ENCODE measurements at places on chromosomes 5 and 9.

DNA sequence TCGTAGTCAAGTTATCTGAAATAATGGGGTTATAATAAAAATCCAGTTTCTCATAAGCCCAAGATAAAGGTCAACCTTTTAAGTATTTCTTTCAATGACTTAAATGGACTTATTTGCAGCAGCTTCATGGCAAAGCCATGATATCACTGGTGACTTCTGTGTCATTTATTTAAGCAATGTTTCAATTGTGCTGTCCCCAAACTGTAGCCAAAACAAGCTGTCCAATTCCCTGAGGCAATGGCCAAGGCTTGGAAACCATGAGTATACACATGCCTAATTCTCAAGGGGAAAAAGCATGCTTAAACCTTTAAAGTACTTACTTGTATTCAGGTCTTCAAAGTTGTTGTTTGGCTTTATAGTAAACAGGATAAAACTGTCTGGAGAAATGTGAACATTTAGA is 376.4 kb upstream of the TNC start:
- no peak for DNase-seq

DNA sequence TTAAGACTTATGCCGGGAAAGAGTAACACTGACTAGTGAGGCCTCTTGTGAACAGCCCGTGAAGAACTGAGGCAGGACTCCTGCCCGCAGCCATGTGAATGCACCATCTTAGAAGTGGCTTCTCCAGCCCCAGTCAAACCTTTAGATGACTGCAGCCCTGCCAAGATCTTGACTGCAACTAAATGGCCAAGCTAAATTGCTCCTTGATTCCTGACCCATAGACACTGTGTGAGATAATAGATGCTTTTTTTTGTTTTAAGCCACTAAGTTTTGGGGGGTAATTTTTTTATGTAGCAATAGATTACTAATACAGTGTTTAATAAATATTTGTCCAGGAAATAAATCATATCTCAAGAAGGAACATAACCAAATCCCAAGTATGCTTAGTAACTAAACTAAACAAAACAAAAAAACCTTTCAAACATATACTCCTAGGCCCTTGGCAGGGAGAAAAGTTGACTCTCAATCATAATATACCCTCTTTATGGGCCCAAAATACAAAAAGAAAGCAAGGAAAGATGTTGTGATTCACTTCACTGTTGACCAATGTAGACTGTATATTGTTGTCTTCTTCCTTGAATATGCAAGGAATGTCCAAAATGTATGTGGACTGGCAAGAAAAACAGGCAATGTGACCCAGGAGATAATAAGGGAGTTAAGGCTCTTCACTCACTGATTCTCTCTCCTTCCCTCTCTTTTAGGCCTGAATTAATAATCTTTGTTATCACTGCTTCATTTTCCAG is 79.7 kb upstream of the ZNF366 start:
- no peak for DNase-seq

DNA sequence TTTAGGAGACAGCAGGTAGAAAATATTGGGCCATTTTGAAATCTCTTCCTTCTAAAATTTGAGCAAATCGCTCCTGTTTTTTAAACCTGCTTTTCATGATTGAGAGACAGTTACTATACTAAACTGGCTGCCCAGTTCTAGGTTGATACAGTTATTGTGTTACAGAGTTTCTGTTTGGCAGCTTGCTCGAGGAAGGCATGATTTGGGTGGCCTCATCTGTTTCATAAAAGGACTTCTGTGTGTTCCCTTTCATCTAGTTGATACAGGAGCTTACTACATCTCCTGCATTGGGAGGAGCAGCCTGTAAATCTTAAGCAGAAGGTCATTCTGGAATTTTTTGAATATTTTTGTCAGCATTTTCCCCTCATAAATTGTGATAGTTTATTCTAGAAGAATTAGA is 14.2 kb downstream of the HSPA4 start:
- DNase-seq, result no peak

DNA sequence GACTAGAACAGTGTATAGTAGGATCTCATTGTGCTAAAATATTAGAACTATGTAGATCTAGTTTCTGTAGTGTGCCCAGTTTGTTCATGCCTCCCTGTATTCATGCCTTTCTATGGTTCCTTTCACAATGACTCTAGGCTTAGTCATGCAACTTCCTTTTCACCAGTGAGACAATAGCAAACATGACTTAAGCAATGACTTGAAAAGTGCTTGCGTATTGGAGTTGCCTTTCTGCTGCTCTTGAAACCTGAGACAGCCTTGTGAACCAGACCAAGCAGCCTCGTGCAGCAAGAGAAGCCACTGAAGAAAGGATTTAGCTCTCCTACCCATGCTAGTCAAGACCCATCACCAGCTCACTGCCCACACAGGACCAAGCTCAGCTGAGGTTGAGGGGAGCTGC is 294.5 kb upstream of the TAS2R1 start:
- no peak for DNase-seq

- no peak for DNase-seq
These were observed 178.9 kb downstream of the SEMA6A start for GRCh38 chr5:116395631-116396203.

DNA sequence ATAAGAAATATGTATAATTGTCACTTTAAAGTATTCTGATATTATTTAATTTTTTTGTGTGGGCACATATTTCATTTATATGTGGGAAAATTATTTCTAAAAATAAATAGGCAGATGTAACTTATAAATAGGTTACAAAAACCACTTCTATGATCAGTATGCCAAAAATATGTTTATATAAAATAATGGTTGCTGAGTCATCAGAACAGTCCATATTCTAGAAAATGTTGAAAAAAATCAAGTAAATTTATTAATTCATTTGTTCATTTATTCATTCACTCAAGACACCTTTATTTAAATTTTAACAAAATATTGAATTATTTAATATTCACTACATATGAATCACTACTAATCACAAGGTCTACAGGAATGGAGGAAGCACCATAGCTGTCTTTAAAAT is 1387.3 kb upstream of the C9orf72 start:
- no peak for DNase-seq

GRCh38 chr5:90968319-90968718 is 409.7 kb downstream of the ADGRV1 start:
- DNase-seq, result no peak

DNA sequence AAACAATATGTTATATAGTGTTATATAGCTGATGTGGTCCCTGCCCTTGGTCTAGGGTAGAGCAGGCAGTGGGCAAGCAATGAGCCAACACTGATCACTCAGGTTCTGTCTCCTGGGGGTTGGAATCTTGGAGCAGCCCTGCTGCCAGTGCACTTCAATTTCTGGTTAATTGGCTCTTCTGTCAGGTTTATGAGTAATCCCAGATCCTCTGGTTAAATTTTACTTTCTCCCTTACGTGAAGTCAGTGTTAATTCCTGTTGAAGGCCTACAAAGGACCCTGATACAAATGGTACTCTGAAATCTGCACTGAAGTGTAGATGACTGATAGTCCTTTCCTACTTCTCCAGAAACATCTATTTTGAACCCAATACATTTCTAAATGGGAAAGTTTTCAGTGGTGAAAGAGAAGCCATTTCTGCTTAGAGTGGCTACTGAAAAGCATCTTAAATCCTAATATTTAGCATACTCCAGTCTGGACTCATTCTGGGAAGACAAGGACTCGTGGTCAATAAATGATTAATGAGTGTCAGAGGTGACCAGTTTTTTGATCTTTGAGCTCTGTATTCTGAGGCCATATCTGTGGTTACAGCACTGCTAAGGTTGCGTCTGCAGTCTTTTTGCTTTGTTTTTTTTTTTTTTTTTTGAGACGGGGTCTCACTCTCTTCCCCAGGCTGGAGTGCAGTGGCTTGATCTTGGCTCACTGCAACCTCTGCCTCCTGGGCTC is 442.4 kb downstream of the KIF4B start:
- no peak for DNase-seq

DNA sequence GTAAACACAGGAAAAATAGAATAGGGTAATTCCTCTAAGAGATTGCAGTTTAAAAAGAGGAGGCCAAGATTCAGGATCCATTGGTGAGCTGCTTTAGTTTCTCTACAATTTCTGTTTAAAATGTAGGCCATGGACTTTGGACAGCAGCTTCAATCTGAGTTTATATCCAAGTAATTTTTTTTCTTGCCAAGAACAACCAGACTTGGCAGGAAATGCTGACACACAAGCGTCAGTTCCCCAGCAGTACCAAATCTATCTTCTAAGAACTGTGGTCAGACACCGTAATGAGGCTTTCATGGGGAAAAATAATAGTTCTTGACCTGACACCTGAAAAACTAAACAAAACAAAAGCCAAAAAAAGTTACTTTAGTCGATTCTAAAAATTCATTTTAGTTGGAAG is 528.8 kb downstream of the CSNK1G3 start:
- no peak for DNase-seq

GRCh38 chr5:136040746-136041415 is 12.1 kb downstream of the TGFBI start:
- no peak for DNase-seq

DNA sequence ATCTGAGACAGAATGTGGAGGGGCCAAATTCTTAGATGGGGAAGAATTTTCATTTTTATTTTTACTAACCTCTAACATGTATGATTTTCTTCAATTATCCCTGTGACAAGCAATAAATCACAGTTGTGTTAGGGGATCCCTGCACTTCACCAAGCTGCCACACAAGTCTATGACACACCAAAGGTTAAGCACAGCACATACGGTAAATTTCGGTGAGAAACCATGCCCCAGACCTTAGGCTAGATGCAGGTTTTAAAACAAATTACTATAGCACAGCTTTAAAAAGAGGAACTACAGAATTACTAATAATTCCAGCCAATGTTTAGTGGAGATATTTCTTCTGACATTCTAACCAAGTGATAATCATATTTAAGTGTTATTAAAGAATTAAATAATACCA is 175.7 kb upstream of the RORB start:
- DNase-seq, result no peak

DNA sequence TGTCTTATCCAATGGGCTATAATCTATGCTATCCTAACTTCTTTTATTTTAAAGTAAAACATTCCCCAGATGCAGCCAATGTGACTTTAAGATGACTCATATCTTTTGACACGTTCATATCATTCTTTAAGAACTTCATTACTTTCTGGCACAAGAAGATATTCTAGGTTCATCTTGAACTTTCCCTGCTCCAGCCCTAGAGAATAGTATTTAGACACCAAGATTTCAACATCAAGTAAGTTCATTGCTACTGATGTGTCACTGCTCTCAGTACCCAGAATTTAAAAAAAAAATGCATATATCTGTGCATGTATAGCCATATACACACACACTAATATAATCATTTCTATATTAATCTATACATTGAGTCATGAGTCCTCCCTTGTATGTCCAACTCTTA is 175.2 kb downstream of the SAXO1 start:
- DNase-seq, result no peak

GRCh38 chr5:75574791-75575190 is 36.5 kb upstream of the ANKDD1B start:
- DNase-seq, result no peak

- DNase-seq, result no peak
These were observed 98.1 kb upstream of the ALDH1B1 start for GRCh38 chr9:38294220-38294960.

- no peak for DNase-seq
These were observed 469.2 kb upstream of the ZNF608 start for GRCh38 chr5:125215593-125215992.

DNA sequence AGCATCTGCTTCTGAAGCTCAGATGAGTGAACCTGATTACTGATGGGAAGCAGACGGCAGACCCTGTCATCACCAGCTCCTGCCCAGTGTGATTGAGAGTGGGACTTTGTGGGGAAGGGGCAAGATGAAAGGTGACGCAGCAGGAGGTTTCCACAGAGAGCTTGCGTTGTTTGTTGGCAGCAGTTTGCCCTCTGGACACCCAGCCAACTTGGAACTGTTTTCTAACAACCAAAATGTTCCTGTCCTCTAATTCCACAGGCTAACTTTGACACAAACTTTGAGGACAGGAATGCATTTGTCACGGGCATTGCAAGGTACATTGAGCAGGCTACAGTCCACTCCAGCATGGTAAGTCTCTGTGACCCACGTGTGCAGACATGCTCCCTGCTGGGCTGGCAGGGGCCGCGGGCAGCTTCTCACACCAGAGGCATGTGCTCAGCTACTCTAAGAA is 20.9 kb downstream of the CYFIP2 start:
- no peak for DNase-seq

DNA sequence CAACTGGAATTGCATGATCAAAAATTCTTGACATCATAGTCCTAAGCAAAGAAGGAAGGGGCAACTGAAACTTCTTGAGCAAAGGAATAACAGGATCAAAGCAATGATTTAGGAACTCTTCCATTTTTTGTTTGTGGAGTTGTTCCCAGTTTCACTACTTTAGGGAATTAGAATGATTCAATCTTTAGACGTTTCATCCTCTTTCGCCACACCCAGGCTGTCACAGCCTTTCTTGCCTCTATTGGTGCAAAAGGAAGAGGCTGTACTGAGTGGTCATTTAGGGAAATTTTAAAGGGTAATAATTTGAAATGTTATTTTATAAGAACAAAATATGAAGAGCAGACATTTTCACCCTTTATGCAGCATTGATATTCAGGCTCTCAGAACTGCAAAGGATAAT is 1026.0 kb upstream of the ARRDC3 start:
- no peak for DNase-seq

DNA sequence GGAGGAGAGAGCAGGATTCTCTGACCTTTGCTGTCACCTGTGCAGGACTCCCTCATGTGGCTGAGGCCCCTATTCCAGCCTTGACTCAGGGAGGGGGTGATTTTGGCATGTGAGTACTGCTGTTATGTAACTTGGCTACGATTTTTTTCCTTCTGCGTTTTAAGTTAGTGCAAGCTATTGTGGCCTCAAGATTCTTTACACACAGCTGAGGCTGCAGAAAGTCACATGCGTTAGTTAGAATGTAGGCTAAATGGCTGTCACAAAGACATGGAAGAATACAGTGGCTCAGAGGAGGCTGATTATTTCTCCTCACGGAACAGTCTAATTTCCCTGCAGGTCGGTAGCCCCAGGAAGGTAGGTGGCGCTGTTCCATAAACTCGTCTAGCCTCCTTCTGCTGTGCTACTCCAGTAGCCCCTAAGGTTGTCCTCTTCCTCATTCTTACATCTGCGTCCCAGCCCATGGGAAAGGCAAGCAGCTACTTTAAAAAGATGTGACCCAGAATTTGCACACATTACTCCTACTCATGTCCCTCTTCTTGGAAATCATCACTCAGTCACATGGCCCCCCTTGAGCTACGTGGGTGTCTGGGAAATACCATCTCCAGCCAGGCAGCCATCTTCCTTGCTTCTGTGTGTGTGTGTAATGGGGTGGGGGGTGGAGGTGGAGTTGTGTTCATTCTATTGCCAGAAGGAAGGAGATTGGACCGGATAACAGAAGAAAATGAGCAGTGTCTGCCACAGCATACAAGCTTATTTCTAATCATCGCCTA is 486.6 kb downstream of the CCDC171 start:
- DNase-seq, result no peak

- no peak for DNase-seq
These were observed 20.2 kb upstream of the ORM1 start for GRCh38 chr9:114302727-114303126.
